A673 (cell line): ENCODE measurements at places on chromosomes 3 and 15.
A peak's percentile ranks its signal among the peaks of the same experiment; 100 is the strongest.

- H3K4me3 ChIP-seq: no peak overlapping the region
- no peaks in the 10 kb centered on the region for H3K36me3 ChIP-seq
- H3K27ac ChIP-seq: no peak overlapping the region
- H3K27me3 ChIP-seq: no peaks in the 10 kb centered on the region
- no peak for DNase-seq
Observed at GRCh38 chr3:41176596-41176995, 22.7 kb upstream of the CTNNB1 start.

DNA sequence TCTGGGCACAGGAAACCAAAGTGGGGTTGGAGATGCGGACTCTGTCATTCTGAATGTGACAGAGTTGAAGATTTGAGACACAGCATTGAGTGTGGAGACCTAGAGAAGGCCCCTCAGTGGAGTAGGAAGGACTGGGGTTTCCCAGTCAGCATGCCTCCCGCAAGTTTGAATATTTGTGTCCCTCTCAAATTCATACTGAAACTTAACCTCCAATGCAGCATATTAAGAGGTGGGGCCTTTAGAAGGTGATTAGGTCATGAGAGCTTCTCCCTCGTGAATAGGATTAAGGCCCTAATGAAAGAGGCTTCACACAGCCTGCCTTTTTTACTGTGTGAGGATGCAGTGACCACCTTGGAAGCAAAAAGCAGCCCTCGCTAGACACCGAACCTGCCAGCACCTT is 8.0 kb downstream of the HDDC3 start:
- no peaks in the 10 kb centered on the region for H3K27me3 ChIP-seq
- peaks cover 22% of the 10 kb centered on the region for H3K36me3 ChIP-seq

- H3K27ac ChIP-seq: no peak overlapping the region
- no peaks in the 10 kb centered on the region for H3K27me3 ChIP-seq
- no peaks in the 10 kb centered on the region for H3K4me1 ChIP-seq
- DNase-seq: no peak
Observed at GRCh38 chr15:72852273-72852672, 68.7 kb upstream of the ADPGK start.

- no peak overlapping the region for H3K4me3 ChIP-seq
- no peak overlapping the region for H3K27ac ChIP-seq
- DNase-seq: peak; percentile 48
- no peaks in the 10 kb centered on the region for H3K27me3 ChIP-seq
Observed at GRCh38 chr15:57118013-57118799, 199.8 kb downstream of the TCF12 start.

DNA sequence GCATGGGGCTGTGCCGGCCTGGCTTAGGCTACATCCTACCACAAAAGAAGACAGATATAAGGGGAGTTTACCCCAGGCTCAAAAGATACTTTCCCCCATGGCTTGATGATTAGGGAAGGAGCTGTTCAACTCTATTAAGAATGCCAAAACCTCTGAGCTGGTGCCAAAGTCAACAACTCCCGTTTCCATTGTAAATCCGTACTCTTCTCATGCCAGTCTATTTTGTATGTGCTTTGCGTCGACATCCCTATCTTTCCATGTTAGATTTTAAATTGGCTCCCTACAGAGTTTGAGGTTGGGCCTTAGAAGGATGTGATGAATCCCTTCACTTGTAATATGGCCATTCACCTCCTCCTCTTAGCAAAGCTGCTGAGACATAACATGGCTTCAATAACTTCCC is 46.9 kb downstream of the RLBP1 start:
- DNase-seq: no peak
- H3K4me1 ChIP-seq: no peaks in the 10 kb centered on the region
- H3K4me3 ChIP-seq: no peak overlapping the region
- no peaks in the 10 kb centered on the region for H3K27me3 ChIP-seq

GRCh38 chr3:100602506-100603444 is 6.6 kb upstream of the ADGRG7 start:
- H3K4me3 ChIP-seq: no peak overlapping the region
- DNase-seq: no peak
- peak overlapping the region; percentile 43 for H3K27ac ChIP-seq

DNA sequence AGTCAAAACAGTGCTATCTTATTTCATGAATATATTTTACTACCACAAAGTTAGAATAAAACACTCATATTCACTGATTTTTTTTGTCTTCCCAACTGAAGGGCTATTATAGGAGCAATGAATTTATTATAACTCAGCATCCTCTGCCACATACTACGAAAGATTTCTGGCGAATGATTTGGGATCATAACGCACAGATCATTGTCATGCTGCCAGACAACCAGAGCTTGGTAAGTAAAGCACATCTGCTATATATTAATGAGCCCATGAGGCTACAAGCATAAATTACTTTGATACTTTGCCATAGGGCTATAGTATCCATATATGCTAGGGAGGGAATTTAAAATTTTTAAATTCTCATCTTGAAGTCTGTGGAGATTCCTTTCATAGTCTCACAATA is 95.9 kb downstream of the FEZF2 start:
- no peak for DNase-seq
- no peaks in the 10 kb centered on the region for H3K36me3 ChIP-seq
- no peaks in the 10 kb centered on the region for H3K27me3 ChIP-seq

GRCh38 chr15:57676585-57676984 is 29.9 kb upstream of the POLR2M start:
- H3K4me1 ChIP-seq: no peaks in the 10 kb centered on the region
- no peak overlapping the region for H3K4me3 ChIP-seq
- no peak for DNase-seq
- no peak overlapping the region for H3K27ac ChIP-seq
- no peaks in the 10 kb centered on the region for H3K36me3 ChIP-seq

DNA sequence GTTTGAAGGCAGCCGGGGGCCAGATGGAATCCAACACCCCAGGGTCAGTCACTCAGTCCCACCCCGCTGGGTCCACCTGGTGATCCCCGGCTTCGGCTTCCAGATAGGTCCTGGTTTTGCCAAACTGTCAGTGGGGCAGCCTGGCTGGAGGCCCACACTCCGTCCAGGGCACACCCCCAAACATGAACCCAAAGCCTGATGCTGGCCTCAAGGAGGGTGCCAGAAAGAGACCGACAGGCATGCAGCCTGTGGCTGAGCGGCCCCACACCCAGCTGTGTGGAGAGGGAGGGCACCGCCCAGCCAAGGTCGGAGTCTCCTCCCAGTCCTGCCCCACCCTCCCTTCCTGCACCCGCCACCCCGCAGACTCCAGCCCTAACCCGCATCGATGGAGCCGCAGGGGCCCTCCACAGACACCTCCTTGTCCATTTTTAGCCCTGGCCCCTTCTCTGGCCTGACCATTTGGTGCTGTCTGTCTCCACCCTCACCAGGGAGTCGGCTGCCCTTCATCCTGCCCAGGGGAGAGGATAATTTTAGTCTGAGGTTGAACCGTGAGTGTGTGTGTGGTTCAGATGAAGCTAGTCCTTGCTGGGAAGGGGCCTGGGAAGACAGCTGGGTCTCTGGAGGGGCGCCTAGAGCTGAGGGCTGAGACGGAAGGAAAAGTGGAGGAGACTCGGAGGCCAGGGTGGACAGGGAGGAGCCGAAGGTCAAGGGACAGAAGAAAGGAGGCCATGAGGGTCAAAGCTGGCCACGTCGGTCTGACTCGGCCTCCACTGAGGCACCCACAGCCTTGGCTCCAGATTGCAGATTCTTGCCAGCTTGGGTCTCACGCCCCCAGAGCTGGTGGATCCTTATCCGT is 23.1 kb downstream of the TNK2 start:
- no peak for DNase-seq
- no peaks in the 10 kb centered on the region for H3K36me3 ChIP-seq
- H3K27me3 ChIP-seq: no peaks in the 10 kb centered on the region
- no peaks in the 10 kb centered on the region for H3K4me1 ChIP-seq
- H3K27ac ChIP-seq: no peak overlapping the region

DNA sequence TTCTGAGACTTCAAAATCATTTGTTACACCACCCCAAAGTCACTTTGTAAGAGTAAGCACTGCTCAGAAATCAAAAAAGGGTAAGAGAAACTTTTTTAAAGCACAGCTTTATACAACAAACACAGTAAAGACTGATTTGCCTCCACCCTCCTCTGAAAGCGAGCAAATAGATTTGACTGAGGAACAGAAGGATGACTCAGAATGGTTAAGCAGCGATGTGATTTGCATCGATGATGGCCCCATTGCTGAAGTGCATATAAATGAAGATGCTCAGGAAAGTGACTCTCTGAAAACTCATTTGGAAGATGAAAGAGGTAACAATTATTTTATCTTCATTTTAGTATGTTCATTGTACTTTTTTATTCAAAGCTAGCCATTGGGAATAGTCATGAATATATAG is 32.6 kb downstream of the BLM start:
- no peak overlapping the region for H3K4me3 ChIP-seq

DNA sequence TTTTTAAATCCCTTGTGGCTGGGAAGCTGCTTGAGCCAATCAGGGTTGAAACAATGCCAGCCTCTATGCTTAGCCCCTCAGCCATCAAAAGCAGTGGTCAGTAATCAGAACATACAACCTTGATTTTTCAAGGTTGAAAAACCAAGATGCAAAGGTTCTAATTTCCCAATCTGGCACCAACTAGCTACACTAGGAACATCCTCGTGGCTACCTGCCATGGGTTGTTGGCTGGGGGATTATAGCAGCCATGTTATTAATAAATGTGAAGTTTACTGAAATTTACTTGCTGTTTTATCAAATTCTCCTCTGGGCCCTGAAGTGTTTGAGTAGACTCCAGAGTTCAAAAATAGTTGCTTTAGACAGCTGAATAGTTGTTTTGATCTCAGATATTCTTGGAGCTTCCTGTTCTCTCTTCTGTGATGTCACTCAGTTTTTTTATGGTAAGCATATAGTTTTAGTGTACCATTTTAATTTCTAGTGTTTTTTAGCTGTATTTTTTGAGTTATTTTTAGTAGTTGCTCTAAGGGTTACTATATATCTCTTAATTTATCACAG is 31.9 kb downstream of the PCCB start:
- peaks cover 44% of the 10 kb centered on the region for H3K36me3 ChIP-seq
- DNase-seq: no peak
- H3K27me3 ChIP-seq: no peaks in the 10 kb centered on the region
- H3K4me3 ChIP-seq: no peak overlapping the region

- no peaks in the 10 kb centered on the region for H3K36me3 ChIP-seq
- no peak overlapping the region for H3K27ac ChIP-seq
- H3K27me3 ChIP-seq: no peaks in the 10 kb centered on the region
- H3K4me3 ChIP-seq: no peak overlapping the region
Observed at GRCh38 chr15:36323615-36324014, 255.8 kb upstream of the CDIN1 start.

GRCh38 chr3:170840291-170840859 is 29.6 kb downstream of the RPL22L1 start:
- H3K4me3 ChIP-seq: no peak overlapping the region
- no peak for DNase-seq
- peaks cover 8% of the 10 kb centered on the region for H3K4me1 ChIP-seq
- H3K27me3 ChIP-seq: no peaks in the 10 kb centered on the region

DNA sequence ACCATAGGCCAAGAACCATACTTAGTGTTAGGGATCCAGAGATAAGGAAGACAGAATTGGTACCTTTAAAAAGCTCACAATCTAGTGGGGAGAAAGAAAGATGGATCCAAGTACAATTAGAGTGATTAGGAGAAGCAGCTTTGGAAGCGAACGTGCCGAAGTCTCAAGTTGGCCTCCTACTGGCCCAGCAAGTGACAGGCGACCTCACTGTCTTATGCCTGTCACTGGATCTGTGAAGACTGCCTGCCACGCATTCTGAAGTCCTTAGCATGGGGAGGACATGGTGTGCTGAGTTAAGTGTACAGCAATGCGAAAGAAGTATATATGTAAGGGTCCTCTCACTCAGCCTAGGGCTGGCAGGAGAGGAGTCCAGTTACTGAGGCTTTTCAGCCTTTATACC is 141.0 kb downstream of the GABRB3 start:
- H3K27me3 ChIP-seq: no peaks in the 10 kb centered on the region
- no peak for DNase-seq
- H3K4me1 ChIP-seq: no peaks in the 10 kb centered on the region
- H3K4me3 ChIP-seq: no peak overlapping the region
- H3K27ac ChIP-seq: no peak overlapping the region

GRCh38 chr3:120481081-120481480 is 30.3 kb upstream of the FSTL1 start:
- no peak for DNase-seq
- H3K27me3 ChIP-seq: no peaks in the 10 kb centered on the region
- H3K27ac ChIP-seq: no peak overlapping the region
- no peaks in the 10 kb centered on the region for H3K36me3 ChIP-seq
- H3K4me1 ChIP-seq: no peaks in the 10 kb centered on the region

DNA sequence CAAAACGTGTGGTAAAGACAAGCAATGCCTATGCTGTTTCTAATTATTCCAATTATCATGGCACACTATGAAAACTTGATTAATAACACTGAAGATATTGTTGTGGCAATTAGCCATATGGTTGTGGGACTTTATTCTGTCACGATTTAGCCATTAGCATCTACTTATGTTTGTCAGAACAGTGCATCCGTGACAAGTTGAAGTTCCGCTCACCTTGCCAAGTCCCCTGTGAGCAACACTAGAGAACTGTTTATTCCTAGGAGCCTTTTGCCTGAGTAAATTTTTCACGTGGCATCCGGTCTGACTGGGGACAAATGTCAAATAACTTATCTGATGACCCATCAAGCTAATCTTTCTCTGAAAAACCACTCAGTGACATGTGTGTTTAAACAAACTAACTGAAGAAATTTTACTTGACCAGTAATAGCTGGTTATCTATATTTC is 403.3 kb downstream of the TBC1D5 start:
- no peaks in the 10 kb centered on the region for H3K4me1 ChIP-seq
- no peak overlapping the region for H3K27ac ChIP-seq
- no peaks in the 10 kb centered on the region for H3K27me3 ChIP-seq
- no peak for DNase-seq
- H3K4me3 ChIP-seq: no peak overlapping the region
- no peaks in the 10 kb centered on the region for H3K36me3 ChIP-seq

DNA sequence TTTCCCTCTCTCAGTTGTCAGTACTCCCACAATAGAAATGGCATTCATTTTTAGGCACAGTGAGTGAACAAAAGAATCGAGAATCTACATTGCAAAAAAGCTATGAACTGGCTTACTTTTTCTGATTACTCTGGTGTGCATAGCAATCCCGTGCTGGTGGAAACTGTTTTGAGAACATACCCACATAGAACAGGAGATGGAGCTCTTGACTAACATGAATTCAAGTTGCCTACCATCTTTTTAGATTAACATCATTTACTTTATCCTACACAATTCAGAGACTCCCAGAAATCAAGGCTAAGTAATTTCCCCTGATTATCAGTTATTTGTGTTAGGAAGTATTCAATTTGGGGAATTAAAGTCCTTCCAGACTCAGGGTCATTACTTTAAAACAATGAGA is 326.6 kb downstream of the ARPP21 start:
- no peaks in the 10 kb centered on the region for H3K36me3 ChIP-seq
- peak; percentile 72 for DNase-seq
- H3K4me3 ChIP-seq: no peak overlapping the region
- no peaks in the 10 kb centered on the region for H3K27me3 ChIP-seq
- peaks cover 39% of the 10 kb centered on the region for H3K4me1 ChIP-seq
- H3K27ac ChIP-seq: no peak overlapping the region

GRCh38 chr15:49696433-49696832 is 75.6 kb downstream of the DTWD1 start:
- no peaks in the 10 kb centered on the region for H3K4me1 ChIP-seq
- H3K36me3 ChIP-seq: no peaks in the 10 kb centered on the region
- DNase-seq: no peak
- H3K4me3 ChIP-seq: no peak overlapping the region
